ENCODE measurements at places on chromosomes 12 and 14.

GRCh38 chr14:94284221-94284620 is 8.8 kb downstream of the SERPINA10 start:
- no peak for DNase-seq
- H3K36me3 ChIP-seq: peaks cover 3% of the 10 kb centered on the region
- no peak overlapping the region for H3K27ac ChIP-seq
- H3K4me3 ChIP-seq: no peak overlapping the region
- H3K4me1 ChIP-seq: peaks cover 25% of the 10 kb centered on the region

DNA sequence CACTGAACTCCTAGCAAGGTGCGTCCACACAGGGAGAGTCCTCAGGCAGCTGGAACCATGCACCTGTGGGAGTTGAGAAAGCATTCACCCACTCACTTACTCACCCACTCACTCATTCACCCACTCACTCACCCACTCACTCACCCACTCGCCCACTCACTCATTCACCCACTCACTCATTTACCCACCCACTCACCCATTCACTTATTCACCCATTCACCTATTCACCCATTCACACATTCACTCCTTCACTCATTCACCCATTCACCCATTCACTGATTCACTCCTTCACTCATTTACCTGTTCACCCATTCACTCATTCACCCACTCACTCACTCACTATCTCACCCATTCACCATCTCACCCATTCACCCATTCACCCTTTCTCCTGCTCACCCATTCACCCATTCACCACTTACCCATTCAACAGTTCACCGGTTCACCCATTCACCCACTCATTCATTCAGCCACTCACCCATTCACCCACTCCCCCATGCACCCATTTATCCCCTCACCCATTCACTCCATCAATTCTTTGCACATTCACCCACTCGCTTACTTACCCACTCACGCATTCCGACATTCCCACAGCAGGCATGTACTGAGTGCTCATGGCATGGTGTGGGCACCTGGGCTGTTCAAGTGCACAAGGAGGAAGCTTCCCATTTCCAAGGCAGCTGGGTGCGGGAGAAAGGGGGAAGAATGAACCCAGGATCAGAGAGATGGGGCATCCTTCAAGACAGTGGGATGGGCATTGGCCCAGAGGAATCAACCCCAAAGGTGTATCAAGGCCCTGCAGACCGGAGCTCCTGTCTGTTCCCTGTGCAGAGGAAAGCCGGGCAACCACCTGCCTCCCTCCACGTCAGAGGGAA is 135.2 kb upstream of the C14orf180 start:
- H3K36me3 ChIP-seq: no peaks in the 10 kb centered on the region
- no peaks in the 10 kb centered on the region for H3K4me1 ChIP-seq
- no peak overlapping the region for H3K4me3 ChIP-seq
- no peak overlapping the region for H3K27ac ChIP-seq
- DNase-seq: no peak
- H3K27me3 ChIP-seq: peaks cover 26% of the 10 kb centered on the region

DNA sequence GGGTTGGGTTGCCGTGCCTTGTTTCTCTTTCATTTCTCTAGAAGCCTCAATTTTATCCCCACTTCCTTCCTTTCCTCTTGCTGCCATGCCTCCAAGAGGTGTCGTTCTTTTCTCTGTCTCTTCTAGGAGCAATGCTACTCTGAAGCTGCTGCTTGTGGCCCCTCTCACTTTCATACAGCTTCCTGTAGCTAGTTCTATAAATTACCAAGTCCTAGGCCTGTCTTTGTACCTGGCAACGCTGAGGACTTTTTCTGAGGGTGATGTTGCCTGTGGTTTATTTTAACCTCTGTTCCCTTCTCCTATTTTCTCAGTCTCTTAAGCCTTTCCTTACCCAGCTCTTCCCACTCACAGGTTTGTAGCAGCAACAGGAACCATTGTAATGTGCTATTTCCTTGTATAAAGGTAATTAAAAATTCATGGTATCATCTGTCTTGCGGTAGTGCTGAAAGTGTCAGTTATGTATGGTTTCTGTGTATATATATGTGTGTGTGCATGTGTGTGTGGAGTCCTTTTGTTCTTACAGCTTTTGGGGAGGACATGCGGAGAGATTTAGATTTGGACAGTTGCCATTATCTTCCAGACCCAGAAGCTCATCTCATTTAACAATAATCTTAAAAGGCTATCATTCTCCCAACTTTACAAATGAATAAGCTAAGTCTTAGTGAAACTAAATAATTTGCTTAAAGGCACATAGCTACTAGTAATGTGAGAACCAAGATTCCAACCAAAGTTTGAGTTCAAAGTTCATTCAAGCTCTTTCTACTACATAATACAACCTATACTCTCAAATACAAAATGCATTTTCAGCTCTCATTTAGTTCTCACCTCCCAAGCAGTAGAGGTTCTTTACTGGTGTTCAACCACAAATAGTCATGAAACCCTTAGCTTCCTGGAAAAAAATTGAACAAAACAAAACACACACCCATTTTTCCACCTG is 43.8 kb downstream of the DDHD1 start:
- no peaks in the 10 kb centered on the region for H3K36me3 ChIP-seq
- peak; percentile 31 for DNase-seq
- no peaks in the 10 kb centered on the region for H3K27me3 ChIP-seq
- H3K27ac ChIP-seq: no peak overlapping the region

GRCh38 chr14:94056579-94057308 is 24.3 kb downstream of the DDX24 start:
- peaks cover 43% of the 10 kb centered on the region for H3K4me1 ChIP-seq
- H3K27ac ChIP-seq: peak overlapping the region; percentile 92
- DNase-seq: no peak
- H3K27me3 ChIP-seq: no peaks in the 10 kb centered on the region
- no peak overlapping the region for H3K4me3 ChIP-seq

- no peak for DNase-seq
- no peak overlapping the region for H3K4me3 ChIP-seq
- H3K4me1 ChIP-seq: no peaks in the 10 kb centered on the region
- no peaks in the 10 kb centered on the region for H3K36me3 ChIP-seq
- no peaks in the 10 kb centered on the region for H3K27me3 ChIP-seq
These were observed 192.3 kb downstream of the SYNE2 start for GRCh38 chr14:64045091-64045490.

DNA sequence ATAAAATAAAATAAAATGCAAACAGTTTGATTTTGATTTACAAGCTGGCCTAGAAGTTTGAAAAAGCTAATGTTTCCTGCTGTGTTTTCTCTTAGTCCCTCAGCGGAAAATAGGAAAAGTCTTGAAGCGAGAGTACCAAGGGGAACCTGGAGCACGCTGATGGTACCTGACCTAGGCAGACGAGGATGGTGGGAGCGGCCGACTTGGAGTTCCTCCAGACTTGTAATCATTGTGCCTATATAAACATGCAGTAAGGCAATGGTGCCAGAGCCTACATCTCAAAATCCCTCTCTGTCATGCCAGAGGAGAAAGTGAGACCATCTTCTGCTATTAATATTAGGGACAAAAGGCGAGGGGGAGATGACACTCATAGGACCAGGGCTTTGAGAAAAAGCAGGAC is 371.7 kb downstream of the TMEM132D start:
- H3K27me3 ChIP-seq: no peaks in the 10 kb centered on the region
- no peaks in the 10 kb centered on the region for H3K36me3 ChIP-seq
- H3K27ac ChIP-seq: no peak overlapping the region
- H3K4me1 ChIP-seq: no peaks in the 10 kb centered on the region

- H3K27me3 ChIP-seq: no peaks in the 10 kb centered on the region
- H3K27ac ChIP-seq: no peak overlapping the region
- no peaks in the 10 kb centered on the region for H3K4me1 ChIP-seq
- H3K36me3 ChIP-seq: no peaks in the 10 kb centered on the region
These were observed 1035.1 kb downstream of the TRHDE start for GRCh38 chr12:73307260-73307659.

GRCh38 chr12:67837876-67838275 is 151.4 kb upstream of the IFNG-AS1 start:
- H3K27me3 ChIP-seq: no peaks in the 10 kb centered on the region
- no peaks in the 10 kb centered on the region for H3K4me1 ChIP-seq
- no peak overlapping the region for H3K4me3 ChIP-seq
- no peaks in the 10 kb centered on the region for H3K36me3 ChIP-seq

- no peaks in the 10 kb centered on the region for H3K36me3 ChIP-seq
- no peaks in the 10 kb centered on the region for H3K27me3 ChIP-seq
- no peak overlapping the region for H3K4me3 ChIP-seq
- H3K4me1 ChIP-seq: no peaks in the 10 kb centered on the region
- no peak for DNase-seq
These were observed 105.5 kb downstream of the BCL11B start for GRCh38 chr14:99166506-99166905.

DNA sequence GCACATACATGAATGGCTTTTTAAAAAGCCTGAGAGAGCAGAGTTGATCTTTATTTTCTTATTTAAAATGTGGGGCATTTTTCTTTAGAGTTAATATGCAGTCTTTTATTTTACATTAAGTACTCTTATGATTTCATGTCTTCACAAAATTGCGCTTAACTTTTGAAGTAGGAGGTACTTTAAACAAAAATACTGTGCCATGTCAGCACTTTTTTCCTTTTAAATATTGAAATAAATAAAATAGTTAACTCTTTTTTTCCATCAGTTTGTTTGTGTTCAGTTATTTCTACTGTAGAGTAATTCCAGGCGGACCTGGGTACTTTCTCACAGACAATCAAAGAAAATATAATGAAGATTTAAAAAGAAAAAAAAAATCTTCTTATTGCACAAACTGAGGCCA is 231.7 kb downstream of the DPF3 start:
- H3K4me1 ChIP-seq: no peaks in the 10 kb centered on the region
- H3K27ac ChIP-seq: no peak overlapping the region
- no peaks in the 10 kb centered on the region for H3K36me3 ChIP-seq
- no peak overlapping the region for H3K4me3 ChIP-seq

- H3K27ac ChIP-seq: no peak overlapping the region
- no peaks in the 10 kb centered on the region for H3K4me1 ChIP-seq
- no peaks in the 10 kb centered on the region for H3K36me3 ChIP-seq
- no peak overlapping the region for H3K4me3 ChIP-seq
These were observed 158.7 kb upstream of the LRIG3 start for GRCh38 chr12:59079002-59079401.

DNA sequence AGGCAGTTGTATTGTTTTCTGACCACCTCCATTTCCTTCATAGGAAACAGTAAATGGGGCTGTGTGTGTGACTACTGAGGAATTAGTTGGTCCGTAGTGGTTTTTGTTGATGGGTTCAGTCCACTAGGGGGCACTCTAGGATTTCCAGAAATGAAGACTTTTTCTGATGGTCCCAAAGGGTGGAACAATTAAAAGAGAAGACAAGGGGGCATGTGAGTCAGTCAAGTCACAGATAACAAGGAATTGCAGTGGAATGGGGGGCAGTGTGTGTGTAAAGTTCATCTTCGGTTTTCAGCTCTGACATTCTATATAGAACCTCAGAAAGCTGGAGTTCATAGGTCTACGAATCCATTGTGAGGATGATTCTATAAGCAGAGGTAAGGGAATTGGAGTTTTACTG is 186.6 kb upstream of the OR4E1 start:
- no peak overlapping the region for H3K4me3 ChIP-seq
- H3K4me1 ChIP-seq: no peaks in the 10 kb centered on the region
- H3K36me3 ChIP-seq: no peaks in the 10 kb centered on the region
- peak; percentile 30 for DNase-seq
- H3K27ac ChIP-seq: no peak overlapping the region
- H3K27me3 ChIP-seq: no peaks in the 10 kb centered on the region

- H3K27me3 ChIP-seq: no peaks in the 10 kb centered on the region
- H3K27ac ChIP-seq: no peak overlapping the region
- H3K4me1 ChIP-seq: no peaks in the 10 kb centered on the region
- H3K36me3 ChIP-seq: no peaks in the 10 kb centered on the region
- no peak overlapping the region for H3K4me3 ChIP-seq
These were observed 158.8 kb downstream of the RPAP3 start for GRCh38 chr12:47547077-47547476.

DNA sequence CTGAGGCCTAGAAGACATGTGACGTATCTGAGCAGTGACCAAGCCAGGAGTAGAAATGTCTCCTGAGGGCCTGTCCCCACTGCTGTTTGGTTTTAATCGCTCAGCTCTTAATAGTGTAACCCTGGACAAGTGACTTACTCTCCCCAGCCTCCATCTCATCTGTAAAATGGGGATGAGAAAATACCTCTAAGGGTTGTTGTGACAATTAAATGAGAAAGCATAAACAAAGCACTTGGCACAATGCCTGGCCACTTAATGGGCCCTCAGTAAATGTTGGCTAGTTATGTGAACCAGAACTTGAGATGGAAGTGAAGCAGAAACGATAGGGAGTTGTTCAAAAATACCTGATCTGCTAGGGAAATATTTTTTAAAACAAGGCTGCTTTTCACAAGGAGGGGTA is 58.2 kb downstream of the HMGA2 start:
- no peak overlapping the region for H3K4me3 ChIP-seq
- peak overlapping the region; percentile 20 for H3K27ac ChIP-seq
- DNase-seq: no peak

GRCh38 chr12:120710805-120711296 is 593 bp downstream of the UNC119B start:
- H3K36me3 ChIP-seq: peaks cover 2% of the 10 kb centered on the region
- H3K4me1 ChIP-seq: peaks cover 34% of the 10 kb centered on the region
- H3K27ac ChIP-seq: peak overlapping the region; percentile 59
- H3K27me3 ChIP-seq: no peaks in the 10 kb centered on the region
- DNase-seq: no peak

GRCh38 chr14:105911006-105911847 is 384.8 kb downstream of the TMEM121 start:
- H3K27ac ChIP-seq: no peak overlapping the region
- H3K27me3 ChIP-seq: peaks cover 6% of the 10 kb centered on the region
- H3K4me1 ChIP-seq: no peaks in the 10 kb centered on the region

DNA sequence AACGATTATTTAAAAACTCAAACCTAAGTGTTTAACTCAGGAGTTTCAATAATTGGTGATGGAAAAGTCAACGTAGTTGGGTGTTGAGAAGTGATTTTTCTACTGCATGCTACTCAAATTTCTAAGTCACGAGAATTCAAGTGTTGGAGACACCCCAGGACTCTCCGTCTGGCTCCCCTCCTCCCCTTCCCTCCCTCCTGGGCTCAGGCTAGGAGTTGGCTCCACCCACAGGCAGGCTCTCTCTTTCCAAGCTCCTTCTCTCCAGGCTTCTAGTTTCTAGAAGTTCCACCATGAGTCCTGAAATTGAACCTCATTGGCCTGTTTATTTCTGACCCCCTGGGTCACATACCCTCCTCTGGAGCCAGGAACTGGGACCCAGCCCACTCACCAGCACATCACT is 73.0 kb downstream of the TMEM132D start:
- peaks cover 9% of the 10 kb centered on the region for H3K27me3 ChIP-seq
- no peak overlapping the region for H3K4me3 ChIP-seq
- no peaks in the 10 kb centered on the region for H3K4me1 ChIP-seq
- DNase-seq: no peak
- H3K27ac ChIP-seq: no peak overlapping the region

- no peak overlapping the region for H3K27ac ChIP-seq
- DNase-seq: no peak
- no peak overlapping the region for H3K4me3 ChIP-seq
- H3K36me3 ChIP-seq: no peaks in the 10 kb centered on the region
- H3K27me3 ChIP-seq: peaks cover 2% of the 10 kb centered on the region
- H3K4me1 ChIP-seq: peaks cover 26% of the 10 kb centered on the region
These were observed 1.9 kb upstream of the ITGB7 start for GRCh38 chr12:53208877-53209463.

DNA sequence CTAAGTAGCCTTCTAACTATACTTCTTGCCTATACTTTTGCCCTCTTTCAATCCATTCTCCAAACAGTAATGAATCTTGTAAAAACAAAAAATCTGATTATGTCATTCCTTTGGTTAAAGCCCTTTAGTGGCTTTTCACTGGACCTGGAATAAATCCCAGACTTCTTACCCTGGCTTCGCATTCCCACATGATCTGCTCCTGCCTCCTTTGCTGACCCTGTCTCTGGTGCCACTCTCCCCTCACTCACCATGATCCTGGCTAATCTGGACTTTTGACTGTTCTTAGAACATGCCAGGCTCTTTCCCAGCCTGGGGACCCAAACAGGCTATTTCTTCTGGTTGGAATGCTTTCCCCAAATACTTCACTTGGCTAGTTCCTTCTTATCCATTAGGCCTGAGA is 7.9 kb downstream of the MIA2 start:
- H3K36me3 ChIP-seq: peaks cover 23% of the 10 kb centered on the region
- no peaks in the 10 kb centered on the region for H3K27me3 ChIP-seq
- peaks cover under 1% of the 10 kb centered on the region for H3K4me1 ChIP-seq
- H3K4me3 ChIP-seq: no peak overlapping the region

All from HepG2 (cell line).